NCI-H1436 treated with DMSO at 0.1 percent for 48 hours (cell line): ENCODE measurements at places on chromosomes 2 and 18.

DNA sequence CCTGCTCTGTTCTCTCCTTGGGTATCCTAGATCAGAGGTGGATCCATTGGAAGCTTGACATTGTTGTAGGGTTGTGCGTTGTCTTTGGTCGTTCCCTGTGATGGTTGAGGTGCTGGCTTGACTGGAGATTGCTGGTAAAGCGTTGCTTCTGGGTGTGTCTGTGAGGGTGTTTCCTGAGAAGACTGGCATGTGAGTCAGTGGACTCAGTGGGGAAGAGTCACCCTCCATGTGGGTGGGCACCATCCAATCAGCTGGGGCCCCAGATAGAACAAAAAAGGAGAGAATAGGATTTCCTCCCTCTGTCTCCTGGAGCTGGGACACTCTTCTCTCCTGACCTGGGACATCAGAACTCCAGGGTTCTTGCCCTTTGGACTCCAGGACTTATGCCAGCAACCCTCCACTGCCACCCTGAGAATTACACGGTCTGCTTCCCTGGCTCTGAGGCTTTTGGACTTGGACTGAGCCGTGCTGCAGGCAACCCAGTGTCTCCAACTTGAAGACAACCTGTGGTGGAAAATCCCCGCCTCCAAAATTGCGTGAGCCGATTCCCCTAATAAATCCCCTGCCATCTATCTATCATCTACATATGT, 14.8 kb upstream of the REEP1 start:
- DNase-seq = no peak

- DNase-seq = no peak
These were observed 466.2 kb downstream of the IRS1 start for GRCh38 chr2:226333388-226333787.

DNA sequence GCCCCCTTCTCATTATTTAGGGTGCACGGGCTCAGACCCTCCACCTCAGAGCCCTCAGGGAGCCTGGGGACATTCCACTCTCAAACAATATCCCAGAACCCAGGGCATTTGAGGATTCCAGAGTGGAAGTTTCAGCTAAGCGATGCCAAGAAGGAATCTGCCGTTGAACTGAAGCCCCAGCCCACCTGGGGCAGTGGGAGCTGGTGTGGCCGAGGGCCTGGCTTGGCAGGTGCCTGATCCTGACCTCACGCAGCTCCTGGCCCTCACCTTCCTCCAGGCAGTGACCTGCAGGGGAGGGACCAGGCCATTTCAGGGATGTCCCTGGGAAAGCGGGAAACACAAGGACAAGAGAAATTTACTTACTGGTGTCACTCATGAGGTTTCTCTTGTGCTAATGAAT, 58.2 kb downstream of the ACKR3 start:
- DNase-seq = no peak

DNA sequence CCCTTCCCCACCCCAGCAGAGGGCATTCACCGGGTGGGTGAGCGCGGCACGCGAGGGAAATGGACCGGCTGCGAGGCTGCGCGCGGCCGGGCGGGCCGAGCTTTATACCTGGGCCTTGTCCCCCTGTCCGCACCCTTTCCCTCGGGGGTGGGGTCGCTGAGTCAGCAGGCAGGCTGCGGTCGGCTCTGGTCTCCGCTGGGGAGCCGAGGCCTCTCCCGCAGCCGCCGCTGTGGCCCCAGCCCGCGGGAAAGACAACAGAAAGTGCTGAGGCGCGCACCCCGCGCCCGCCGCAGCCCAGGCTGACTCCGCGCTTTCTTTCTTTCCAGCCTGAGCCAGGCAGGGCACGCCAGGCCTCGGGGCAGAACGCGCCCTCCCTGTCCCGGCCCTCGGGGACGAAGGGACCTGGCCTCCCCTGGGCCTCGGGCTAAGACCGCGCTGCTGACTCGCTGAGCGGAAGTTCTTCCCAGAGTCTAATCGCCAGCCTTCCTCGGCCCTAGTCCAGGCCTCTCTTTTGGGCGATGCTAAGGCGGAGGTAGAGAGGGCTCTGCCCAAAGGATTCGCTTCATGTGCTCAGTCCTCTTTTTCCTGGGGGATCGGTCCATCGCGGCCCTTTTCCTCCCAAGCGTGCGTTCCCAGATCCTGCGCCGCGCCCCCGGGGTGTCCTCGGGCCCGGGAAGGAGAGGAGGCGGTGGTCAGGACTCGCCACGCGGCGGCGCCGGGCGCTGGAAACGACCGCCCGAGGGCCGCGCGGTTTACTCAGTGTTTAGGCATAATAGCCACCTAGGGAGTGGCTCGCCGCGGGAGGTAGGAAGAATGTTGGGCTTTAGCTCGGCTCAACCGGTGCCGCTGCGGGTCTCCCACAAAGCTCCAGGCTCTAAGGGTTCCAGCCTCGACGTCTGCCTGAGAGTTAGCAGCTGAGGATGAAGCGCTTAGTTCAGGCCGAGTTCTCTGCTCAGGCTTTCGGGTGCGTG, at the start of gene CRYBA2:
CRYBA2 (minus strand) TSS at position 78 of the 971 bp plus-strand sequence. CDS start 246 bp downstream, outside the sequence.
- DNase-seq = no peak

GRCh38 chr2:37645836-37646235, 25.6 kb downstream of the CDC42EP3 start:
- no peak for DNase-seq

DNA sequence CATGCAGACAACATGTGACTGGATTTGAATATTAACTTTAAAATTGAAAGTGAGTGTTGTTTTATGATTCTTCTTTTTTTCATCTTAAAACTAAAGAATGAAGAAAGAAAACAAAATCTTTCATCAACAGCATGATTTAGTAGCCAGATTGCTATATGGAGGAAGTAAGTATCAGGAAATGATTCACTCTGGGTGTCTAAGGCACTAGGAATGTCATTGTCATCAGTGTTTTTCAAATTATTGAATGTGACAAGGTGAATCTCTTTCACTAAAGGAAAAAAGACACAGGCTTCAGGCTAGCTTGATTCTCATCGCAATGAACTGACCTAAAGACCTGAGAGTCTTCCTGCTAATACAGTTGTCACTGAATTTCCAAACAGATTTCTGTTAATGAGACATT, 430.1 kb downstream of the FBXO15 start:
- no peak for DNase-seq

- DNase-seq = no peak
These were observed 13.3 kb downstream of the CD28 start for GRCh38 chr2:203719456-203720410.

DNA sequence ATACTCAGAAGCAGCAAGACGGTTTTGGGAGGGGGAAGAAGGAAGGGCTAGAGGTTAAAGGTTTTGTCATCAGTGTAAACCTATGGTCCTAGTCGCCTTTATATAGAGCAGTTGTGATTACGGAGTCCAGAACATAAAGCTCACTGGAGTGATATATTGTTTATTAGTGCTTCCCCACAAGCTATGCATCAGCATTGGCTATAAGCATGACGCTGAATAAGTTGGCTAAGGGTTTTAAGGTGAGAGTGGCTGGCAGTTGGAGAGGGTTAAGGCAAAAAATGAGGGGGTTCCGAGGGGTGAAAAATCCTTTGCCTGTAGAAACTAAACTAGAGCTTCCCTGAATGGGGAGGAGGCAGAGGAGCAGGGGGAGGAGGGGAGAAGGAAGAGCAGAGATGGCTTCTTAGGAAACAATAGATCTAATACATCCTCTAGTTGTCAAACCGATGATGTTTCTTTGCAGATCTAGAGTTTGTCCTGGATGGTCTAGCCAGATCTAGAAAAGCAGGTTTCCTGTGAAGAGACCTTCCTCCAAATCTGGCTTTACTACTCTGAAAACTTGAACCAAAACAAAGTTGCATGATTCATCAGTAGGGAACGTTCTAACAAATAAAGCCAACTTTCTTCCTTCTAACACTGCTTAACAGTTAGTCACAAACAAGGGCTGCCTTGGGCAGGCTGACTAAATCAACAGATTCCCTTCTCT, 2.5 kb downstream of the KLF7 start:
- no peak for DNase-seq

DNA sequence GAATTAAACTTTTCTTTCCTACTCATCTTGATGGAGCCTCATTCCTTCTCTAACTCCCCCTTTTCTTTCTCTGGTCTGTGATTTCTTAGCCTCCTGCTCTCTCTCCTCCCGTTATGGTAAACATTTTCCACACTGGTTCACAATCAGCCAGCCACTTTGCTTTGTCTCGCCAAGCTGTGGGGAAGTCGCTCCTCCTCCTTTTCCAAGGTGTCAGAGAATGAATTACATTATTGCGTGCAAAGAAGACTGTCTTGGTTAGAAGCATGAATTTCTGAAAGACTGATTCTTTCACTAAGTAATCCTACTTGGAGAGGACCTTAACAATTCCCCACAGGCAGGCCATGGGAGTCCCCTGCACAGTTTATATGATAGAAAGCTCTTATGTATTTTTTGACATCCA, 46.1 kb downstream of the RASGRP3 start:
- no peak for DNase-seq

DNA sequence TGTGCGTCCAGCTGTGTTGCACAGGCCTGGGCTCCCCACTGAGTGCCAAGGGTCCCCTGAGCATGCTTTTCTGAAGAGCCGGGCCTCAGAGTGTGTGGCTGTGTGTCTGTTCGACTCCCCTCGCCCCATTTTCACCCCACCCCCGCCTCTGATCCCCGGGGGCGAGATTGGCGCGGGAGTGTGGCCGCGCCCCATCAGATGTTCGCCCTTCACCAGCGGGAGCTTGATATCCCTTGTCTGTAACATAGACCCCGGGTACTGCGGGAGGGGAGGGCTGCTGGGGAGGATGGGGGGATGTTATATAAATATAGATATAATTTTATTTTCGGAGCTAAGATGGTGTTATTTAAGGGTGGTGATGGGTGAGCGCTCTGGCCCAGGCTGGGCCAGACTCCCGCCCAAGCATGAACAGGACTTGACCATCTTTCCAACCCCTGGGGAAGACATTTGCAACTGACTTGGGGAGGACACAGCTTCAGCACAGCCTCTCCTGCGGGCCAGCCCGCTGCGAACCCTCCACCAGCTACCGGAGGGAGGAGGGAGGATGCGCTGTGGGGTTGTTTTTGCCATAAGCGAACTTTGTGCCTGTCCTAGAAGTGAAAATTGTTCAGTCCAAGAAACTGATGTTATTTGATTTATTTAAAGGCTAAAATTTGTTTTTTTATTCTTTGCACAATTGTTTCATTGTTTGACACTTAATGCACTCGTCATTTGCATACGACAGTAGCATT, 1.5 kb downstream of the RHOB start:
- DNase-seq = no peak

GRCh38 chr2:3294069-3294468, 83.5 kb downstream of the EIPR1 start:
- no peak for DNase-seq

- no peak for DNase-seq
These were observed 308.1 kb downstream of the ZEB2 start for GRCh38 chr2:144211826-144212225.

- no peak for DNase-seq
These were observed 137.4 kb downstream of the ACOXL start for GRCh38 chr2:110869472-110870446.

- DNase-seq = no peak
These were observed 3.7 kb downstream of the KLHL14 start for GRCh38 chr18:32769071-32769585.
